ENCODE measurements at places on chromosomes 2 and 18.

DNA sequence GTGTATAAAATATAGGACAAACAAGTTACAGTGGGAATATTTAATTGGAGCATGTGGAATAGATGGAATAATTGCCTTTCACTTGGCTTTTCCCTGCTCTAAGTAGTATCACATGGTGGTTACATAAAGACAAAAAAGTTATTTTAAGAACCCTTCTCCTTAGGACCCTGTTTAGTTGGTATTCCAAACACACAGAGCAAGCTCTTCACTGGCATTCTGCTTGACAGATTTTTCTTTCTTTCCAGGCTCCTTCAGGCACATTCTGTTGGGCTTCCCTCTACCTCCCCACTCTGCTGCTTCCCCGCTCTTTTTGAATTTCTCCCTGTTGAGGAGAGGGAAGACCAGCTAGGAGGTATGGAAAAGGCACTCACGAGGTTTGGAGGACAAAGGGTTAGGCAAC lies 29.0 kb upstream of the DARS1 start:
- DNase-seq = no peak

DNA sequence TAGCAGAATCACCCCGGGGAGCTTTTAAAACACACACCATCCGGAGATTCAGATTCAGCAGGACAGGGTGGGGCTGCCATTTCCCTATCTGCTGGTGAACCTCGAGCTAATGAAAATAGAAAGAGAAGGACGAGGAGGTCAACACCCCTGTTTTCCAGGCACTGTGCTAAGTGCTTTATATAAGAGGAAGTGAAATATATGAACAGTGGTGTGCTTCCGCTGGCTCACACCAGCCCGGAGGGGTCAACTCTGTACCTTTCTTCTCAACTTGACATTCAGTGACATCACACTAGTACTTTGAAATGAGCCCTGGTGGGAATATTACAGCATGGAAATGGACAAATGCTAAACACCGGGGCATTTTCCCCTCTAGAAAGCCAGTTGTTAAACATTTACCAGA lies 108.3 kb upstream of the LTBP1 start:
- DNase-seq = no peak

DNA sequence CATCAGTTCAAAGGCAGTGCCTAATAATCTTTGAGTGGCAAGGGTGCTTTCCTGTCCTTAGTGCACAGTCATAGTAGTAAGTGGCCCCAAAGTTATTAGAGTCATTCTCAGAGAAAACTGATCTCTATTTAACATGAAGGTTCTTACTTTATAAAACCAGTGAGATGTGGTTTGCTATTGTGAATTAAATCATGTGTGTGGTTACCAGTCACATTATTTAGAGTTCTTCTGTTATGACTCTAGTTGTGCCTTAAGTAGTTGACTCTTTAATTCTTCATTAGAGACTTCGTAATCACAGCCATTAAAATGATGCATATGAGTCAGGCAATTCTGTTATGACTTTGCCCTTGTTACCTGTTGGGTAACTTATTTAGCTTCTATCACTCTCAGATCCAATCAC lies 1392.9 kb upstream of the ACVR2A start:
- no peak for DNase-seq

DNA sequence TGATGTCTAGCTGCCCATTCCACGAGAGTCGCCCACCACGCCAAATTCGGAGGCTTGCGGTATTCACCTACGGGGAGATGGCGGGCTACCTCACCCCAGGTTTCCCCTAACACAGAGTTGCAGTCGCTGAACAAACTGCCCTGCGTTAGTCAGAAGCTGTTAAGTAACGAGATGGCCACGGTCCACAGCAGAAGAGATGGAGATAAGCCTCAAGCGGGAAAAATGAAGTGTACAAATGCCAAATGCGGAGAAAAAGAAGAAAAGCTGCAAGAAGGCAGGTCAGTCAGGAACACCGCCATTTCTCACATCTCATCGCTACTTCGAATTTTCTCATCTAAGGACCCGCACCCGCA lies 425 bp downstream of the ASB3 start:
- DNase-seq = peak; percentile 9

- DNase-seq = no peak
Observed at GRCh38 chr2:71082402-71083252, 14.2 kb downstream of the NAGK start.

DNA sequence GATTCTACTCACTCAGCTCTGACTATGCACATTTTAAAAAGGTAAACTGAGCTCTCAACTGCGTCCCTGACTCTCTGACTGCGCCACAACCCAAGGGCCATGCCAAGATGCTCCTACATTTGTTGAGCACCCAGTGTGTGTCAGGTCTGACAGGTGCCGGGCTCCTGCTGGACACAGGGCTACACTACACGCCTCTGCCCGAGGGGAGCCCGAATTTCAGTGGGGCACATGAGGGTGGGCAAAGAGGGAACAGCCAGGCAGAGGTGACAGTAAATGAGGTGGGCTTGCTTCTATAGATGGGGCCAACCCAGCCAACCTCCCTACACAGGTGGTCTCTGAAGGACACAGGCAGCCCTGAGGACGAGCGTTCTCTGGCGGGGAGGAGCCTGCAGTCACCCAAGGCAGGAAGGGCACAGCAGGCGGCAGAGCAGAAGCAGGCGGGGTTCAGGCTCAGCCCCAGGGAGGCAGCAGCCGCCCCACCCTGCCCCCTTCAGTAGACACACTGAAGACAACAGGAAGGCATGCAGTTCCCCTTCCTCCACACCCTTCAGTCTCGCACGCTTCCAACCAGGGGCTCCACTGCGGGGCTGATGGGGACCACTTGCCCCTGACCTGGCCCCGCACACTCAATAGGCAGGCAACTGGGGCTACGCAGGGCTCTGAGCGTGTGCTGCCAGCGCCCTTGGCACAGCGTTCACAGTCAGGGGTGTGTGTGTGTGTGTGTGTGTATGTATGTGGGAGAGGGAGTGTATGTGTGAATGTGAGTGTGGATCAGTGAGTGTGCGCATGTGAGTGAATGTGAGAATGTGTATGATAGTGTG lies 98.4 kb downstream of the UXS1 start:
- DNase-seq = peak; percentile 66

DNA sequence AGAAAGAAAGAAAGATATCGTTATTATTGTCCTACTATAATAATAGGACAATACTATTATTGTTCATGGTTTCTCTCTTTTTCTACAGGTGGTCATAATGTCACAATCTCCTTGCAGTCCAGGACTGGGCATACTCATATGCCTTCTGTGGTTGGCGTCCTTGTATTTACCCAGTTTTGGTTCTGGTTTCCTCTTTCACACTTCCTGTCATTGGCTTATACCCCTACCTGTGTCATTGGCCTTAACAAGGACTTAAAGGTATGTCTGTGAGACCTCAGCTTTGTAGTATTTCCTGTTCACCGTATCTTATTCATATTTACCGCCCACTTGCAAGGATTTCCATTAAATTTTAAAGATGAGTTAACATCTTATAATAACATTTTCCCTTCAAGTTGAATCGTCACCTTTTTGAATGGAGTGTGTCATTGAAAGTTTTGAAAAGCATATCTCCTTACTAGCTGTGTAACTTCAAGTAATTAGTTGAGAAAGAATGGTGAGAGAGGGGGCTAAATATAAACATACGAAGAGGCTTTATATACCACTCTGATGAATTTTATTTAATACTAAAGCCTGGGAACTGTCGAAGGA lies 36.5 kb upstream of the HTR2B start:
- DNase-seq = no peak

GRCh38 chr2:189709501-189710221 lies 35.2 kb downstream of the ANKAR start:
- DNase-seq = no peak

- DNase-seq = no peak
Observed at GRCh38 chr18:48809365-48809764, 141.4 kb downstream of the SMAD7 start.

DNA sequence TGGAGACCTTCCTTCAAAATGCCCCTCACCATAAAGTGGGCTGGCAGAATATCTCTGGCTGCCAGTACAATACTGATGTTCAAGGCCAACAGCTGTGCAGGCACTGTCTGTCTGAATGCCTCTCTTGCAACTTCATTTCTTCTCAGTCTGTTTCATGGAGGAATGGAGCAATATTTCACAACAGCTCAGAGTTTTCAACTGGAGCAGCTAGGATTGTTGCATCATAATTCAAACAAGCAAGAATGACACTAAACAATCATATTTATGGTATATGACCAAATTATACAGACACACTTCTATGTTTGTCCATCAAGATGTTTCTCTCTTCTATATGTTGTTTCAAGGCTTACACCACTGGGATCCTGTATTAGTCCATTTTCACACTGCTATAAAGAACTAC lies 444.2 kb downstream of the LRATD1 start:
- DNase-seq = no peak

- DNase-seq = no peak
Observed at GRCh38 chr2:110791435-110791834, 59.1 kb downstream of the ACOXL start.

GRCh38 chr18:10412933-10413332 lies 41.5 kb upstream of the APCDD1 start:
- DNase-seq = no peak

- DNase-seq = no peak
Observed at GRCh38 chr18:46416706-46417638, 240.0 kb downstream of the LOXHD1 start.

DNA sequence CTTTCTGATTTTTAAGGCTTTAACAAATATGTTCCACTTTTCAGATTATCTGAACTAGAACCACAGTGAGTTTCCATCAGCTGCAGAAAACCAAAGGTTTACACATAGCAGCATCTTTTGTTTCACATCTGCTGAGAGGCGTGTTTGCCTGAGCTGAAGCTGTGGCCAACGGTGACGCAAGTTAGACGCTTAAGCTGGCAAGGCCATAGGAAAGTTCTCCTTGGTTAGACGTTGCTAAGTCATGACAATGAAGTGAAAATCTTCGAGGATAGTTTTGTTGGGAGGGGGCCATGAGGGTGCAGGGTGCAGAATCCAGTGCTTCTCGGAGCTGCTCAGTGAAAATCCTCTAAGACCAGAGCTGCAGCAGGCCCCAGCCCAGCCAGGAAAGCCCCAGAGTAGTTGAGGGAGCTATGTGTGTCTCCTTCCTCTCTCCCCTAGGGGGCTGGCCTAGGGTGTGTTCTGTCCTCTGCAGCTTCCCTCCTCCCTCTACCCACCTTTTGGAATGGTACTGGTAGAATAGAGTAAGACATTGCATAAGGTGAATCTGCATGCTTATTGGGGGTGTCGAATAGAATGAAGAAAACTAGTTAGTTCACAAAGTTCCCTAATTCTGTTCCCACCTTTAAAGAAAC lies 105.4 kb downstream of the FHOD3 start:
- DNase-seq = no peak

GRCh38 chr2:393711-394696 lies 106.1 kb upstream of the ALKAL2 start:
- peak; percentile 20 for DNase-seq

- DNase-seq = no peak
Observed at GRCh38 chr2:104289651-104290565, 564.0 kb upstream of the POU3F3 start.

DNA sequence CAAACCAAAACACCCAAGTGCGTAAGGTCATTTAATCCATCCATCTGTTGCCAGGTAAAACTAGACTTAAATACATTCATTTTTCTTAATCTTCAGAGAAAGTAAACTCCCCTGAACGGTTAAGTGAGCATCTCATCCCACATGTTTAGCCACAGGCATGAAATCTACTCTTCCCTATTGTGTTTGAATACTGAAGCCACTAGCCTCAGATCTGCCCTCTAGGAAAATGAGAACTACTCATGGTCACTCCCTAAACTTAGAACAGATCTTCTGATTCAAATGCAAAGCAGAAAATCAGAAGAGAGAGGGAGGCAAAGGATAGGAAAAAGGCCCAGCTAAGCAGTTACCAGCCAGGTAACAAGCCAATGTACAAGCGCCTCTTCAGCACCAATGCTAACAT lies 7.1 kb downstream of the TMEM247 start:
- DNase-seq = no peak

DNA sequence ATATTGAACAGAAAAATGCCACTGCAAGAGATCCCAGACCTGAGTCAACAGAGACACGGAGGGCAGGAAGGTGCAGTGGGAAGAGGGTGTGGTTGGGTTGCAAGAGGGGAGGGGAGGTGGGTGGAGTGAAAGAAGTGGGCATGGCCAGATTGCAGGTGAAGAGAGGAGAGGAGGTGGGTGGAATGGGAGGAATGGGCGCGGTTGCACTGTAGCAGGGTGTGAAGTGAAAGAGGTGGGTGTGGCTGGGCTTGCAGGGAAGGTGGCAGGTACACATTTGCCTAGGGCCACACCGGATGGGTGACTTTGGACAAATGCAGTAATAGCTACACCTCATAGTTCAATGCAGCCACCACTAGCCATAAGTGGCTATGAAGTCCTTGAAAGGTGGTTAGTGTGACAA lies 71.1 kb downstream of the DOCK10 start:
- no peak for DNase-seq

- DNase-seq = no peak
Observed at GRCh38 chr2:215811003-215811402, 202.3 kb downstream of the MREG start.

DNA sequence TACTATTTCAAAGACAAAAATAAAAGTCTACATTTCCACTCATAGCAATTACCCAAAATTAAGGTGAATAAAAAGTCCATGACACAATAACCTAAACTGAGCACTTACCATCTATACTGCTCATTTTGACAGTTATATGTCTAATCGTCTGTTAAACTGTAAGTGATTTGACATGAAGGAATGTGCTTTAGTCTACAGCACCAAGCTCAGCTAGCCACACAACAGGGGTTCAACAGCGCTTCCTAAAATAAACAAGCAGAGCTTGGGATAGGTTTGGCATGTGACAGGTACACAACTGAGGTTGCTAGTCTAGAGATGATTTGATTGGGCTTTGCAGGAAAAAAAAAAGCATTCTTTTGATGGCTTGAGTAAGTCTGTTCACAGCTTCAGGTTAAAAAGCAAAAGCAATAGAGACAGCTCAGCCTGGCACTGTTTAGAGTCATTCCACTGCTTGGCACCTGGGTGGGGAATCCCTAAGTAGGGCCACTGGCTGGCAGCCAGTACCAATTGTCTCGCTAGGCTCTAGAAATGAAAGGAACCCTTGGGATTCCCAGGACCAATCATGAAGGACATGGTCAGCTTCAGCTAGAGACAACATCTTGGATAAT lies 78.6 kb downstream of the BARD1 start:
- no peak for DNase-seq

- DNase-seq = no peak
Observed at GRCh38 chr2:174544156-174544555, 53.4 kb downstream of the WIPF1 start.

- no peak for DNase-seq
Observed at GRCh38 chr2:96772903-96773671, 12.4 kb downstream of the CNNM4 start.

- no peak for DNase-seq
Observed at GRCh38 chr2:189524746-189525145, 55.8 kb downstream of the SLC40A1 start.

GRCh38 chr2:222807431-222807830 lies 53.4 kb upstream of the ACSL3 start:
- no peak for DNase-seq

- DNase-seq = no peak
Observed at GRCh38 chr2:168518555-168519066, 62.5 kb downstream of the CERS6 start.

Measured in stimulated activated CD8-positive, alpha-beta memory T cell treated with anti-CD3 and anti-CD28 coated beads, Interleukin-12 subunit alpha, Interleukin-12 subunit beta, amount 100 ng/mL, for 1 hour (primary cell).